ENCODE measurements at places on chromosomes 13 and 19.

DNA sequence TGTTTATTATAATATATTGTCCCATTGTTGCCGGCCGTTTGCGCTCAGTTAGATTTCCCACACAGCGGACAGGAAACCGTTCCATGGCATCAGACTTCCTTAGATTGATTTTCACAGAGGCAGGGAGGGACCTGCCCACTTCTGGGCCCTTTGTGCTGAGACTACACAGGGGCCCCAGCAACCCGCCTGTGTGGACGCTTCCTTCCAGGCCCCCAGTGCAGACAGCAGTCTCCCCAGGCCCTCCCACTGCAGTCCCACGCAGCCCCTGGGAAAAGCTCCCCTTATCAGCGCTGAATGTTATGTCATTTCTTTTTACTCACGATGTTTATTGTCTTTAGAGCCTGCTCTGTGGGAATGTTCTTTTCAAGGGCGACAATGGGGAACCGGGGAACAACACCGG lies 351.7 kb upstream of the ARGLU1 start:
- peak; percentile 31 for DNase-seq

DNA sequence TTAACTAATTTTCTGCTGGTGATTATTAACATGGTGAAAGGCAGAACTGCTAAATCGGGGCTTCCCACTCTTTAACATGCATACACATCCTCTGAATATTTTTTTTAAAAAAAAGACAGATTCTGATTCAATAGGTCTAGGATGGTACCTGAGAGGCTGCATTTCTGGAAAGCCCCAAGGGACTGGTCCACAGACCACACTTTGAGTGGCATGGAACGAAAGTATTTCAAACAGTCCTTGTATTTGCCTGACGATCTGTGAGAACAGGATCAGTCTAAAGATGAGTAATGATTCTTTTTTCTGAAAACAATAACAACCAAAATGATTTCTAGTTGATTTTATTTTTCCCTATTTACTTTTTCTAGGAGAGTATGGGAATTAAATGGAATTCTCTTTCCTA lies 16.7 kb upstream of the SPART start:
- no peak for DNase-seq

GRCh38 chr13:113768018-113768905 lies 9.2 kb downstream of the TMEM255B start:
- no peak for DNase-seq

DNA sequence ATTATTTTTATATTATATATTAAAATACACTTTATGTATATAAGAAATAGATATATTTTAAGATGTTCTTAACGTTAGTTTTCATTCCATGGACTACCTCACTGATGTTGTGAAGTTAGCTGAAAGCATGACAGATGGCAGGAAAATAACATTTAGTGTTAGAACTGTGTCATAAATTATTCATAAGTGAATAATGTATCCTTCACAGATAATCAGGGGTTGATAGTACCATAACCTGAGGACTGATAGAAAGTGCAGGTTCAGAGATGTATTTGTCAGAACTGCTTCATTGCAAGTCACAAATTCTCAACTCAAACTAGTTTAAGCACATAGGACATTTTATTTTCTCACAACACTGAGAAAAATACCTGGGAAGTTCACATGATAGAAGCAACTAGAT lies 14.6 kb upstream of the DIAPH3 start:
- DNase-seq: no peak

- DNase-seq: no peak
Observed at GRCh38 chr13:113187263-113187669, 21.2 kb downstream of the PCID2 start.

Data from right renal pelvis (tissue), 4 donors.